Stimulated activated CD4-positive, alpha-beta T cell treated with anti-CD3 and anti-CD28 coated beads, Interleukin-4, amount 100 ng/mL, for 1 hour (primary cell): ENCODE measurements at places on chromosomes 6 and 20.

GRCh38 chr6:147156799-147157382 lies 47.3 kb upstream of the STXBP5 start:
- DNase-seq, result no peak

GRCh38 chr6:36598739-36599318 lies 4.7 kb downstream of the SRSF3 start:
- no peak for DNase-seq

- no peak for DNase-seq
Measured at GRCh38 chr6:2097464-2097863, 147.9 kb downstream of the GMDS start.

DNA sequence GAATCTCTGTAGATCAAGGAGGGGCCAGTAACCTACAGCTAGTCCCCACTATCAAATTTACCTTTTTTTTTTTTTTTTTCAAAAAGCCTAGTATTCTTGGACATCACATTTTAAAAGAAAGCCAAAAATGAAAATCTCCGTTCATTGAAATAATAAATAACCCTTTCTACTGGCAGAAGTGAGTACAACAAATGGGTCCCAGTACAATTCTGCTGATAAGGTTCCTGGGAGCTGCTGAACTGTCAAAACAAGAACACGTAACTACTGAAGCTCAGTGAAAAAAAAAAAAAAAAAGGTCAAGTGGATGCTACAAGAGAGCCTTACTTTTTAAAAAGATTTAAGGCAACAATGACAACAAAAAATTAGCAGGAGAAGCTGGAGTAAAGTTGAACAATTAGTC lies 464.9 kb downstream of the EPM2A start:
- DNase-seq, result no peak

- no peak for DNase-seq
Measured at GRCh38 chr6:45631396-45631795, 253.7 kb upstream of the SUPT3H start.

DNA sequence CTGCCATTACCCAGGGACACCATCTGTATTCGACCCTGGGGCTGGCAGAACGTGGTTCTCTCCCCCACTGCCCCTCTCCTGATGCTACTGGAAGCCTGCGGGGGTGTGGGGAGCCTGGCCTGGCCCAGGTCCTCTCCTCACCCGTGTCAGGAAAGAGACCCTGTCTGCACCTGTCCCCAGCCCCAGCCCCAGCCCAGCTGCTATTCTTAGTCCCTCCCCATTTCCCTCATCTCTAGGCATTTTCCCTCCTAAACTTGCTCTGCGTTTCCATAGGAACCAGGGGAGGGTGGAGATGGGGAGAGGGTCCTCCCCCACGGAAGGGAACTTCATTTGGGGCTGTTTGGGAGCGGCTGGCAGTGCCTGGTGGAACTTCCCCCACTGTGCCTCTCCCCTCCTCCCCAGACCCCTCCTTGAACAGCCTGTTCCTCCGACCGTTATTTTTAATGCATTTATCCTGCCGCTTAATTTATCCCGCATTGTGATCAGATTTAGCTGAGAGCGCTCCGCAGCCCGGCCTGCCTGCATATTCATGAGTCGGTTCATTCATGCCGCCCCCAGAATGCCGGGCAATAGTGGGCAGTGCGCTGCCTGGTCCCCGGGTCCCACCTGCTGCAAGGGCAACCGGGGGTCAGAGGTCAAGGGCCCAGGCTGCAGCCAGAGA lies 31.8 kb upstream of the DLGAP4 start:
- no peak for DNase-seq

- no peak for DNase-seq
Measured at GRCh38 chr6:8260610-8261009, 158.3 kb upstream of the EEF1E1 start.

GRCh38 chr6:84652356-84653026 lies 111.9 kb downstream of the TBX18 start:
- no peak for DNase-seq

DNA sequence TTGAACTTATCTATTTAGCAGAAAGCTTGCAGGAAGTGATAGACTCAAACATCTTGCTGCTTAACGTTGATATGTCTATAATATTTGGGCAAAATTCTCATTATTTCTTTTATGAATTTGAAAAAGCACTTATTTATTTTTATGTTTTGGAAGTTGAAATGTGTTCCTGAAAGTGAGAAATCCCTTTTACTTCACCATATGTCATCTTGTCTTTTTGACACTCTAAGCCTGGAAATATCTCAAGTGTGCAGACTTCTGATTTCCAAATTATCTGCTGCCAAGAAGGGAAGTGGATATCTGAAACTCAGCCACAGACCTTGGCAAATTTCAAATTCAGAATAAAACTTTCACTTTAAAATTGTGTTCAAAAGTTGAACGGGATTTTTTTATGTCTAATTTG lies 368.7 kb upstream of the MANEA start:
- DNase-seq, result no peak

- peak; percentile 82 for DNase-seq
Measured at GRCh38 chr6:89610149-89610642, 28.4 kb downstream of the LYRM2 start.

DNA sequence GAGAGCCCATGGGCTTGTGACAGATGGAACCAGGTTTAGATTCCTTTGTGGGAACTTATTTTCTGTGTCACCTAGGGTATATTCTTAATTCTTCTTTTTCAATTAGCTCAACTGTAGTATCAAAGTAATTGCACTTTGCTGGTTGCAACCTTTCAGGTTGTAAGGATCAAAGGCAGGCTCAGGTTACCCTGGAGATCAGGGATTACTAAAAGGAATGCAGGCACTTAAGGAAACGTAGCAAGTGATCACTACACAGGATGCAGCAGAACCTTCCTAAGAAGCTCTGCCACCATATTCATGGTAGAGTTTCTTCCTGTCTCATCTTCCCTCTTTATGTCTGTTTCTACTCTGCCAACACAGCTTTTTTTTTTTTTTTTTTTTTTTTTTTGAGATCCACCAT lies 133.2 kb upstream of the JAG1 start:
- no peak for DNase-seq

DNA sequence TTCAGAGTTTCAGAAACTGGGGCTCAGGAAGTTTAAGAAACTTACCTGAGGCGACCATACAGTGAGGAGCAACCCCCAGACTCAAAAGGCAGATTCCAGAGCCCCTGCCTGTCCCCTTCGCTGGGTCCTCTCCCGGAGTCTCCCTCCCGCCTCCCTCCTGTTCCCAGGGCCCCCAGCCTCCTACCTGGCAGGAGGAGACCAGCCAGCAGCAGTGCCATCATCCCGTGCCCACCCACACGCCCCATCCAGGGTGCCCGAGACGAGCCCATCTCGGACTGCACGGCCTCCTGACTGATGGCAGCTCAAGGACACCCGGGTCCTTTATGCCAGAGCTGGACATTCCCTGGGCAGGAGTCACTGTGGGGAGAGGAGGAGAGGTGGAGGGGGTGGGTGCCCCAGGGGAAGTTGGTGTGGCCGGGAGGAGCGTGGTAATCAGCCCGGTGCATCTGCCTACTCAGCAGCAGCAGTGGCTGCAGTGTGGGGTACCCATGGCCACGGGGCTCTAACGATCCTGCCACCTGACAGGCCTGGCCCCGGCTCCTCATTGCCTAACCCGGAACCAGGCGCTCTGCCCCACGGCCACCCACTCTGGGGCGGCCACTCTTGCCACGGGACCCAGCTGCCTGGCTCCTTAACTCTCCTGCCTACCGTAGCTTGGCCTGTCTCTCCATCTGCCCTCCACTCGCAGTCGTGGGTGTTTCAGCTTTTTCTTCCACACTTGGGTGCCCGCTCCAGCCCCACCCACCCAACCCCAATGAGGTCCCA lies at the start of gene CDSN:
TSS of gene CDSN (minus strand) at position 296 of the 765 bp plus-strand sequence. CDS start at position 269, 27 bp downstream.
- no peak for DNase-seq

DNA sequence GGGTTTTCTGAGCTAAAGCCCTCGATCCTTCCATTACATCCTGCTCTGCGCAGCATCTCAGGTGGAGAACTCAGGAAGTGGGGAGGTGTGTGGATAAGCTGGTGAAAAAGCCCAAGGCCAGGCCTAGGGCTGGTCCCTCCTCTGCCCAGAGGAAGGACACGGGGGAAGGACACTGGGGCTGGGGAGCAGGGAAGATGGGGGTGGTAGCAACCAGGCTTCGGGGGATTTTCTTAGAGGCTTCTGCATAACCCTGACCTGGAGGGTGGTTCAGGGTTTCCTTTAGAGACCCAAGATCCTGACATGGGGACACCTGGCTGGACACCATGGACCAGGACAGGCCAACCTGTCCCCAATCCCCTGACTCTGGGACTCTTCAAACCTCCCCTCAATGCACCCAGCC lies 37.9 kb downstream of the SUN5 start:
- DNase-seq, result no peak

DNA sequence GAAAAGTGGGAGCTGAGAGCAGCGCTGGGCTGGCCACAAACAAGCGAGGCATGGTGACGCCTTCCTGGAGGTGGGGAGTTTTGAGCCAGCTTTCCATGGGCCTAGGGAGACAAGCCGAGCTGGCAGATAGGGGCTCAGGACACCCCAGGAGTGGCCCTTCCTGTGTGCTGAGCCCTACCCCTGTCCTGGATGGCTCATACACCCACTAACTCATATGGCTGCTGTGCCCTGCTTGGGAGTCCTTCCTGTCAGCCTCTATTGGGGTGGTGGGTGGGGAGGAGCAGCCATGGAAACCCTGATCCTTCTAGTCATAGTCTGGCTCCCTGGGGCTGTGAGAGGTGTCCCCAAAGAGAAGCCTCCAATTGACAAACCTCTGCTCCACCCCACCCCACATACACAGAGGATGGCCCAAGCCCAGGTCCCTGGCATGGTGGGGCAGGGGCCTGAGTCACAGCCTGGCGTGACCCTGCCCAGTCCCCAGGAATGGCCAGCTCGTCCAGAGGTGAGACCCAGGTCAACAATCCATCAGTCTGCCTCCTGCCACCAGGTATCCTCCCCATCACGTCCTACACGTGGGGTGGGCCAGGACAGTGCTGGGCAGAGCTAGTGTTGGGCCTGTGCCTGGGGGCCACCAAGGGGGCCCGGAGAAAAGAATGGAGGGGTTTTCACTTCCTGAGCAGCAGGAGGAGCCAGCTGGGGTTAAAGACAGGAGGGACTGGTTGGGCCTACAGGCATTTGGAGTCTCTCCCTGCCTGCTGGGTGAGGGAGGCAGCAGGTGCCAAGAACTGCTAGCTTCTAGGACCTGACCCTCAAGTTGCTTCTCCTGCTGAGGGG lies 52.2 kb downstream of the MRPL14 start:
- no peak for DNase-seq

DNA sequence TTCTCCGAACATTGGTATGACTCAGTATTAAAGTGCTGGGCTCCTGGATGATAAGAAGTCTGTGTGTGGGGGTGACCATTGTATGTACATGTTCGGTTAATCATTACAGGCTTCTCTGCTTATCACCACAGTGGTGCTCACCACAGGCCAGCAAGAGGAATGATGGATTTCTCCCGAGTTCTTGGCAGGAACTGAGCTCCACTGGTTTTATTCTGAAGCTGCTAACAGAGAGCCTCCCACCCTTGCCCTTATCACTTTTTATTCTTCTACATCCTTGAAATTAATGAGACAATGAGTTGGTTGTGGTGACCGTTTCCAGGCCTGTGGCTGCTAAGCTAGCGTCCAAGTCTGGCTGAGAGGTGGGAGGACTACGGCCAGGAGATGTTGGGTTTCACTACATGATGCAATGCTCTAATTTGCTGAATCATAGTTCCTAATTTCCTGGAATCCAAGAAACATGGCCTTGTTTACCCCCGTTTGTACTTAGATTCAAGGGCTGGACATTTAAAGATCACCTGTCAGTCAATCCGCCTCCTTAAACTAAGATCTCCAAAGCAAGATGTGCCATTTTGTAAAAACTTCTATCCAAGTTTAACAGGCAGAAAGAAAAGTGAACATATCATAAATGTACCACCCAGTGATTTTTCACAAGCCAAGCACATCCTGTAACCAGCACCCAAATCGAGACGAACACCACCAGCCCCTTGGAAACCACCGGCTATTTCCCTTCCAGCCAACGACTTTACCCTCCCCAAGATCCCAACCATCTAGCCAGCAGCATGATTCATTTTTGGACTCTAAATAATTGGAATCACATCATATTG lies 172.5 kb downstream of the FOXA2 start:
- no peak for DNase-seq

- no peak for DNase-seq
Measured at GRCh38 chr20:4787069-4787468, 65.4 kb downstream of the PRND start.

GRCh38 chr20:23136893-23137745 lies 51.0 kb upstream of the CD93 start:
- DNase-seq, result no peak

GRCh38 chr20:43909211-43909610 lies 5.4 kb upstream of the TOX2 start:
- no peak for DNase-seq

DNA sequence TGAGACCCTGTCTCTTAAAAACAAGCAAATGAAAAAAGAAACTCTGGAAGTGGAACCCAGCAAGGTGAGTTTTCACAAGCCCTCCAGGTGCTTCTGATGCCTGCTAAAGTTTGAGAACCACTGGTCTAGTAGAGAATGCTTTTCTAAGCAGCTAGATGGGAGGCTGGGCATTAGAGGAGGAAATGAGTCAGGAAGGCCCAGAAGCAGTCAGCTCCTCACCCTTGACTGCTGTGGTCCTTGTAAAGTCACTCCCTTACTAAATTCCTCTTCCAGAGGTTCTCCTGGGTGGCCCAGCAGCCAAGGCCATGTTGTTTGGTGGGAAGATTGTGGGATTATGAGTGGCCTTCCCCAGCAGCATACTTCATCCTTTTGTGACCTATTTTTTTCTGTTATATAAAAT lies 52.0 kb upstream of the FYN start:
- no peak for DNase-seq

- no peak for DNase-seq
Measured at GRCh38 chr6:25137480-25137879, 141.7 kb upstream of the CARMIL1 start.

DNA sequence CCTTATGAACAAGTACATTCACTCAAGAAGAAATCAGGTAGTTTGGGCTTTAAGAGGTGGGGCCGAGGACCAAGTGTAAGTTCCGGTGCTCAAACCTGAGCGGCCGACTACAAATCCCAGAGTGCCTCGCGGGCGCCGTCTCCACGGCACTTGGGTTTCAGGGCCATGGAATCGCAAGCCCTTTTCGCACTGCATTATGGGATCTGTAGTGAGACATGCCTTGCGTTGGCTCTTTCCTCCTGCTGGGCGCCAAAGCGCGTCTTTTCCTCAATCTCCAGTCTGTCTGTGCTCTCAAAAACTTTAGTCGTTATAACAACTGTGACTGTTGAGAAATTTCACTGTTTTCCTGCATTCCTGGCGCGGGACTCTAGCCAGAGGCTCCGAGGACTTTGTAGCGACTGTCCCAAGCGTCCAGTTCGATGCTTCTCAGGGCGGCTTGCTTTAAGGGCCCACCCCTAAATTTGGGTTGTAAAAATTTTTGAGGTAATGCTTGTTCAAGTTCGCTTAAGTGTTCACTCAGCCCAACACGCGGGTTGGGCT lies 408 bp upstream of the FBXO9 start:
- peak; percentile 94 for DNase-seq

- no peak for DNase-seq
Measured at GRCh38 chr6:142839686-142840040, 105.3 kb downstream of the HIVEP2 start.

- DNase-seq, result no peak
Measured at GRCh38 chr6:92459606-92460005, 959.8 kb downstream of the EPHA7 start.
